Activated CD4-positive, alpha-beta T cell treated with anti-CD3 and anti-CD28 coated beads, Interleukin-2, amount 50 U/mL, for 48 hours (primary cell): ENCODE measurements at places on chromosomes 4 and X.

DNA sequence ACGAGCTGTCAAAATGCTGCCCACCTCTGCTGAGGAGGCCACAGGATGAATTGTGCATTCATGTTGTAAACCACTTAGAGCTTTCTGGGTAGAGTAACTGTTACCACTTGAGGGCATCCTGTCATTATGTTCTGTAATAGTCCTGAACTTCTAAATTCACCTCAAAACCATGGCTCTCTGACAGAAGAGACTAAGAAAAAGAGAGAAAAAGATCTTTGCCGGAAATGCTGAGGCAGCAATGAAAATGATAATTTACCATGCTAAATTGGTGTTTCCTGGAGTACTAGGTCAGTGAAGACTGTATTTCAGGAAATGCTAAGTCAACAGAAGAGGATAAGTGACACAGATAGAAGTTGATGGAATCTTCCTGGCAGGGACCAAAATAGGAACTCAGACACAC is 942.3 kb upstream of the SLIT2 start:
- no peak for DNase-seq

GRCh38 chr4:122796801-122797404 is 29.7 kb upstream of the FGF2 start:
- no peak for DNase-seq

DNA sequence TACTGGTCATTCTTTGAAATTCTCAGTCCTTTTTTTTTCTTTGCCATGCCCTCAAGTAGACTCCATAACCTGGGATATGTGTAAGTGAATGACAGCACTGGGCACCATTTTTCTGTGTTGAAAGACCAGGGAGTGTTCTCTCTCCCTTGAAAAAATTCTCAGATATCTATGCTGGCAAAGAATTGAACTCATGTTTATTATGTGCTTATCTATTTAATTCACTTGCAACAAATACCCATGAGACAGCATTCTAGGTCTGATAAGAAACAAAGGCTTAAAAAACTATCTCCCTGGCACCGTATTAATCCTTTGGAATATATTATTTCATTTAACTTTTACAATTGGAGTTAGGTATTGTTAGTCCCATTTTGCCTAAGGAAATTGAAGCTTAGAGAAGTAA is 36.7 kb downstream of the LARP7 start:
- no peak for DNase-seq

GRCh38 chr4:118917582-118917981 is 28.9 kb downstream of the SYNPO2 start:
- no peak for DNase-seq

DNA sequence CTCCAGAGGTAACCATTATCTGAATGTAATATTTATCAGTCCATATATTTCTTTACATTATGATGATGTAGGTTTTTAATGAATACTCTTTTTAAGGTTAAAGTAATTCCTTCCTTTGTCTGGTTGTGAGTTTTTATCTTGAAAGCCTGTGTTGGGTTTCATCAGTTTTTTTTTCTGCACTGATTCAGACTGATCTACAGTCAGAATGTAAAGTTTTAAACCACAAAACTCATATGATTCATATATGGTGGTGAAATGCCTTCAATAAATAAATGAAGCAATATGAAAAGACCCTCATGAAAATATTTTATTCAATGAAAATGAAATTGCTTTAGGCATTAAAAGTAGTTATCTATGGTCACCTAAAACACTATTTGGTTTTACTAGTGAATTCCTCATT is 47.1 kb downstream of the SORBS2 start:
- DNase-seq = no peak

DNA sequence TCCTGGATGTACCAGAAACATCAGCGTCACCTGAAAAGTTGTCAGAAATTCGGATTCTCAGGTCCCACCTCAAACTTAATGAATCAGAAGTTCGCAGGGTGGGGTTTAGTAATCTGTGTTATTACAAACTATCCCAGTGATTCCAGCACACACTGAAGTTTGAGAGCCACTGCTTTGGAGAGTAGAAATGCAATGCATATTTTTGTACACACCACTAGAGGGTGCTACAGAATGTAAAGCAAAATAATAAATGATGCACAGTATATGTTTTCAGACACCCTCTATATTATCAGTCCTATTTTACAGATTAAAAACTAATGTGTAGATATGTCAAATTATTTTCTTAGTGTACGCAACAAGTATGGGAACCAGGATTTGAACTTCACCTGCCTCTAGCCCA is 2.4 kb upstream of the MORF4L2 start:
- DNase-seq = no peak

DNA sequence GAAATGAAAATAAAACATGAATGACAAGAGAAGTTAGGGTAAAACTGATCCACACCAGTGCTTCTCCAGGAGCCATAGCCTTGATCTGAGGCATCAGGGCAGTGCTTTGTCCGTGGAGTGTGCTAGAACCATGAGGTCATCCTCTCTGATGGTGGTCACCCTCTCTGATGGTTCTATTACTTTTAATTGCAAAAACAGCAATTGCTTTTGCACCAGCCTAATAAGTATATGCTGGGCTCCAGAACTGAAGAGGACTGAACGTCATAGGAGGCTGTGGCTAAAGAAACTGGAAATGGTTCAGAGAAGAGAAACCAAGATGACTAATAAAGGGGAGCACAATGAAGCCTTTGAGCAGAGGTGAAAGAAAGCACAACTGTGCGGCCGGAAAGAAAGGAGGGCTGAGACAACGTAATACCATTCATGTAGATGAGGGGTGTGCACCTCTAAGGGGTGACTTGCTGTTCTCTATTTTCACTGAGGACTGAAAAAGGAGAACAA is 17.0 kb upstream of the TMEM154 start:
- peak; percentile 64 for DNase-seq

DNA sequence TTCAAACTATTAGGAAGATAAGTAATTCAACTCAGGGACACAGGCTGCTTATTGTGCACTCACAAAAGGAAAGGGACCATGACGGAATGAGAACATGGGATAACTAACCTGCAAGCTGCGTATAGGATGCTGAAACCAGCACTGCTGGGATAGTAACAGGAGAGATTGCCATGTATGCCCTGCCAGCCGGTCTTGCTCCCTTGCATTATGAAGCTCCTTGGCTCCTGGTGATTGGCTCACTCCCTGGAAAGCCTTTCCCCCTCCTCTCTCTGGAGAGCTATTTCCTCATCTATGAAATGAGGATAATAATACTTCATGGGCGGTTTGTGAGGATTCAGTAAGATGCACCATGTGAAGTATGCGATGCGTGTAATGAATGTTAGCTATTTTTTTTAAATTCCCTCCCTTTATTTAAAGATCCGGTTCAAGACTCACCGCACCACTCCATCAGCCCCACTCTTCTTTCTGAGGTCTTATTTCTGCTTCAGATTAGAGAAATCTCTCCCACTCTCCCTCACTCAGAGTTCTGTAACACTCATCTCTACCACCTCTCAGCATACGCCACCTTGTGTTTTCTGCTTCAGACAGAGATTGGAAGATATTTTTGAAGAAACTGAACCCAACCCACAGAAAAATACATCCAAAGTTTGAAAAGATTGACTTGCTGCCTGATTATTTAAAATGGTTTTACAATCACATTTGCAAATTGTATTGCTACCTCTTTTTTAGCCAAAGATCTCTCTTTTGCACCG is 18.4 kb downstream of the MSMO1 start:
- DNase-seq = no peak
